Osteocyte (in vitro differentiated cells): ENCODE measurements at places on chromosomes 1 and 21. TPM values are rescaled to one million over a fixed set of nuclear protein-coding genes. Genes with fewer than 3 reads are reported as not detected.

Gene GPR153
- 4.2 and 4.4 TPM in 2 replicates for total RNA-seq

Gene ESRRG
- total RNA-seq = not detected in 2 replicates

Gene HSD17B7
- total RNA-seq = 6.5 and 6.7 TPM in 2 replicates

Gene PCBP3
- total RNA-seq = 7.6 and 9.0 TPM in 2 replicates

Gene WNT2B
- 2.3 TPM in 2 replicates for total RNA-seq

Gene OR2T29
- total RNA-seq = not detected in 2 replicates

DNA sequence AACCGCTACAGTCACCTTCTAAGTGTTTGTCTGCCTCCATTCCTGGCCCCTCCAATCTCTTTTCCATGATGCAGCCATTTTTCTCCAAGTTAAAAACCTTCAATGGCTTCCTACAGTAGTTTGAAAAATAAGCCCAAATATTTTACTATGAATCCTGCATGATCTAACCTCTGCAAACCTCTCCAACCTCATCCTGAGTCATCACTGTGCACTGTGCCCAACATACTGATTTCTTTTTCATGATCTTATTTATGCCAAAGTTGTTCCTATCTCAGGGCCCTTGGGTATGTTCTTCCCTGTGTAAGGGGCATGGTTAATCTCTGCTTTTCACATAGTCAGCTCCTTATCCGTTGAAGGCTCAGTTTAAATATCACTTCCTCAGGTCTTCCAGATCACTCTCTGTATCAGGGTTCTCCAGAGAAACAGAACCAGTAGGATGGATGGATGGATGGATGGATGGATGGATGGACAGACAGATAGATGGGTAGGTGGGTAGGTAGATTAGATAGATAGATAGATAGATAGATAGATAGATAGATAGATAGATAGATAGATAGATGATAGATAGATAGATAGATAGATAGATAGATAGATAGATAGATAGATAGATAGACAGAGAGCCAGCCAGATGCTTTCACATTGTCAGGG, 18.1 kb upstream of the PTPN14 start:
- DNase-seq = no peak

DNA sequence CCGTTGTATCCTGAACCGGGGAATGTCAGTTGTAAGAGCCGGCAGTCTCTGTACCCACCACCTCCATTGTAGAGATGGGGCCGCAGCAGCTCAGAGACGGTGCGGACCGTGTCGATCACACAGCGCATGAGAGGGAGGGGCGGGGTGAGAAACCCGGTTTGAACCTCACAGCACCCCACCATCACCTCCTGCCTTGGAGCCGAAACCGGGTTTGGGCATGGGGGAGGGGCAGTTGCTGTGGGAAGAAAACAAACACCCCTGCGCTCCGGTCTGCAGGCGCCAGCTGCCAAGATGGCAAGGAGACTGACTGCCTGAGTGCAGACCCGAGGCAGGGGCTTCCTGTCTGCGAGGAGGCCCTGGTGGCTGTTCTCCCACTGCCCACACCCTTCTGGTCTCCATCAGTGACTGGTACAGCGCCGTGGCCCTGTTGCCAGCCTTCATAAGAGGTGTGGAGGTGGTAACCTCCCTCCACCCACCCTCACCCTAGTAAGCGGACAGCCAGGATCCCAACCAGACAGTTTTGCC, 69.2 kb upstream of the SSBP3 start:
- DNase-seq = no peak

- DNase-seq = no peak
Observed at GRCh38 chr1:109516872-109517271, 7.3 kb upstream of the AMIGO1 start.

DNA sequence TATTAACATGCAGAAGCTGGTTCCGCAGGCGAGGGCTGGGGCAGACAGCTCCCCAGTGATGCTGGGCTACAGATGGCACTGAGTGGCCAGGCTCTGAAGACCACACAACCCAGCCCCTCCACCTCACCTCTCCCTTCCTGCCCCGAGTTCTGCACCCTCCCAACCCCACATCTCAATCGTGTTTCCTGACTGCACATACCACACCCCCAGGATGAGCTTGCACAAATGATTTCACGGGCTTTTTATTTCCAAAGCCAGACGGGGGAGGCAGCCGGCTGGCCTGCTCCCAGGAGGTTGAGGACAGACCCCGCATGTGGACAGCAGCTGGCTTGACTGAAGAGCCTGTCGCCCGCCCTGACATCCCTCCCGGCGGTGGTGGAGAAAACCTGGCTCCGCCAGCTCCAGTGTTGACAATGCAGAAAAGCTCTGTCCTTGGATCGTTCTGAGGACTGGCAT, 21.4 kb upstream of the ALDH4A1 start:
- DNase-seq = no peak

- no peak for DNase-seq
Observed at GRCh38 chr21:40422896-40423635, 423.9 kb downstream of the DSCAM start.

DNA sequence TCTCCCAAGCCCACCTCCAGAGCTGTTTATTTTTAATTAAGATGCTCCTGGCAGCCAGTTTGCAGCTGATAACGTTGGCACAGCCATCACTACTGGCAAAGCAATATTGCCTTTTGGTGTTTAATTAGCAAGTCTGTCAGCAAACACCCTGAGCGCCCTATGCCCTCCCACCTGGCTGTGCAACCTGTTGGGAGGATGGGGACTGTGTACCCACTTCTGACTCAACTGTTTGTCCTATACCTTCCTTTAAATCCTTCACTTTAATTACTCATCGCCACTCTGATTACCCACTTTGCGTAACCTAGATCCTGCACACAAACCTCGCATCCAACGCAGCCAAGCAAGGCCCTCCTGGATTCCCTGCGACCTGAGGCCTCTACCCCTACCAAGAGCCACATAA, 67.1 kb downstream of the BCAR3 start:
- DNase-seq = no peak

GRCh38 chr1:59432531-59433439, 135.9 kb downstream of the FGGY start:
- no peak for DNase-seq

GRCh38 chr1:48062353-48062752, 65.2 kb upstream of the TRABD2B start:
- no peak for DNase-seq

- DNase-seq = no peak
Observed at GRCh38 chr1:213973129-213973528, 14.6 kb upstream of the PROX1 start.

DNA sequence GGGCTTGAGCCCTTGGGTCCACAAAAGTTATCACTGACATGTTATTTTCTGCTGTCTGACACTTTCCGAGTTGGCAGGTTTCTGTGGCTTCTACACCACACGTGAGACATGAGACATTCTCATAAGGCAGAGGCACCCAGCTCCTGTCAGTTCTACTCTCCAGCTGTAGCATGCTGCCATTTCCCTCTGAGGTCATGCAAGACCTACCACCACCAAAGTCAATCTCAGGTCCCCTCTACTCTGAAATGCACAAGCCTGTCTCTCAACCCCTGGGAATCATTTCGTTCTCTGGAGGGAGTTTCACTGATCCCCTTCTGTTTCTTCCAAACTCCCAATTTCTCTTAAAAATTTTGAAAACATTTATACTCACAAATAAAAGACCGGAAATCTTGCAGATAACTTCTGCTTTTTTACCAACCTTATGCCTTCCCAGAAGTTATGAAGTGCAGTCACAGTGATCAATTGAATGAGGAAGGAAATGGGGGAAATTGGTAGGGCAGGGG, 39.5 kb upstream of the CR2 start:
- no peak for DNase-seq

DNA sequence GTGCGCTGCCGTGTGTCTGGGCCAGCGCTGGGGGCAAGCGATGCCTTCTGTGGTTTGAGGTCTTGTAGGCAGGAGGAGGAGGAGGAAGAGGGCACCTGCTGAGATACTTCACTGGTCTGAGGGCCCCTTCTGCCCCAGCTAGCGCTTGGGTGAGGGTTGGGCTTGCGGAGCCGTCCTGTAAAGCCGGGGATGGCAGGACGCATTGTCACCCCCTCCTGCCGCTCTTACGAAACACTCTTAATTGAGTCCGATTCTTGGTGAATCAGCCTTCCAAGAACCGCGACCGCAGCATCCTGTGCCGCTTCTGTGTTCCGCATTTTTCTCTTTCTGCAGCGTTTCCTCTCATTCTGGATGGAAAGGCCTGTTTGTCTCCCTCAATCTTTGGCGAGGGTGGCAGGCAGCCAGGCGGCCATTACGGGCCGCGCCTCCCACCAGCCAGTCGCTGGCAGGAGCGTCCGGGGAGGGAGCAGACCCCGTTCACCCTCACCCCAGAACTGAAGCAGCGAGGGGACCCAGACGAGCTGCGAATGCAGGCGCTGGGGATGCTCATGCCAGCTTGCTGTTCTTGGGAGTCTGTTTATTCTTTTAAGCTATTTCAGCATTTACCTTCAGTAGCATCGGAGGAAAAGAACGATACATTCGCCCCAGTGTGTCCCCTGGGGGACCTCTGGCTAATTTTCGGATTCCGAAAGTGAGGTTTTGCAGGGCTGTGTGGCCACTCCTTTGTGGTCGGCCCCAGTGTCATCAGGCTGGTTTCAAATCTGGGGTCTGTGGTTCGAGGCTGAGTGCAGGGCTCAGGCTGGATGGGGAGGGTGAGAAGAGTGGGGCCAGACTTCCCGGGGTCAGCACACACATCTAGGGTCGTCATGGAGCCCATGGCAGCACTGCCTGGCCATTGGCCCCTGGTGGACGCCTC, 62.7 kb downstream of the SKI start:
- no peak for DNase-seq

DNA sequence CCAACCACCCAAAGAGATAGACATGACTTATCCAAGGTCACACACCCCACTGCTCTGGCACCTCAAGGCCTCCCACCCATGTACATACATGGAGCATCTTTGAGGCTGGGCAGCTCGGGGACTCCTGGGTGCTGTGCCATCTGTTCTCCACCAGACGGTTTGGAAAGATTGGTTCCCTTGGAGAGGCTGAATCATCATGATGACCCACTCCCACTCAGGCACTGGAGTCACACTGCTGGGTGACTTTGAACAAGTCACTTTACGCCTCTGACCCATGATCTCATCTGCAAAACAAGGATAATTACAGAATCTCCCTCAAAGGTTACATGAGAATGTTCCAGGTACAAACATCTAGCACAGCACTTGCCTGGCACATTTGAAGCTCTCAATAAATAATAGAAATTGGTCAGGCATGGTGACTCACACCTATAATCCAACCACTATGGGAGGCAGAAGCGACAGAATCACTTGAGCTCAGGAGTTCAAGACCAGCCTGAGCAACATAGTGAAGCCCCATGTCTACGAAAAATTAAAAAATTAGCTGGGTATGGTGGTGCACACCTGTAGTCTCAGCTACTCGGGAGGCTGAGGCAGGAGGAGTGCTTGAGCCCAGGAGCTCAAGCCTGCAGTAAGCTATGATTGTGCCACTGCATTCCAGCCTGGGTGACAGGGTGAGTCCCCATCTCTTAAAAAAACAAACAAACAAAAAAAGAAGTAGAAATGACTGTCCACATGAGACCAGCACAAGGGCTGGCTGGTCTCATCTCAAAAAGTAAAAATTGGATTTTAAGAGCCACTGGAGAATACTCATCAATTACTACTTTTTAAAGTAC, 74.9 kb downstream of the RRAGC start:
- DNase-seq = no peak

- DNase-seq = no peak
Observed at GRCh38 chr1:9235096-9235459, 504 bp downstream of the H6PD start.

- DNase-seq = no peak
Observed at GRCh38 chr1:240526312-240526711, 85.6 kb downstream of the GREM2 start.

DNA sequence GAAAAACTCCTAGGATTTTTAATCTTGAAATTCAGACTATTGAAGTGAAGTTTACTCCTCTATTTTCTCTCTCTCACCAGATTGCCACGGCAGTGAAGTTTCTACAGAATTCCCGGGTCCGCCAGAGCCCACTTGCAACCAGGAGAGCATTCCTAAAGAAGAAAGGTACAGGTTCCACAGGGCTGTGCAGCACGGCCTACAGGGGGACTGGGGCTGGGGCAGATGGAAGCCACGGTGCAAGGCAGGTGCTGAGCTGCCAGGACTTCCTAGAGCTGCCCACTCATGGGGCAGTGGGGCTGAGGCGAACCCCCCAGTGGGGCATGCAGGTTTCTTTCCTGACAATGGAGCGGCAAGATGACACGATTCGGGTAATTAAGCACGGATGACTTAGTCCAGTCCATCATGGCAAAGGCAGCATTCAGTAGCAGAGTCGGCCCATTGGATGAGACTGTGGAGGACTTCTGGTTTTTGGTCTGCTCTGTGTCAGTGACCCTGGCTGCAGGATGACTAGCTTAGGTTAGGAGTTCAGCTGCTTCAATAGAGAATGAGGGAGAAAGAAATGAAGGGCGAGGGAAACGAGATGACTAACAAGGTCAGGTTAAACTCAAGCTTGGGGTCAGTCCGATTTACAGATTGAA, 61.5 kb downstream of the PEX14 start:
- no peak for DNase-seq

- no peak for DNase-seq
Observed at GRCh38 chr1:203308328-203308922, 3.1 kb downstream of the BTG2 start.

GRCh38 chr1:165629848-165630628, 996 bp upstream of the MGST3 start:
- no peak for DNase-seq

GRCh38 chr1:195251900-195252299, 1356.3 kb downstream of the KCNT2 start:
- no peak for DNase-seq

- DNase-seq = peak; percentile 70
Observed at GRCh38 chr1:53366901-53367502, 39.1 kb upstream of the LRP8 start.

DNA sequence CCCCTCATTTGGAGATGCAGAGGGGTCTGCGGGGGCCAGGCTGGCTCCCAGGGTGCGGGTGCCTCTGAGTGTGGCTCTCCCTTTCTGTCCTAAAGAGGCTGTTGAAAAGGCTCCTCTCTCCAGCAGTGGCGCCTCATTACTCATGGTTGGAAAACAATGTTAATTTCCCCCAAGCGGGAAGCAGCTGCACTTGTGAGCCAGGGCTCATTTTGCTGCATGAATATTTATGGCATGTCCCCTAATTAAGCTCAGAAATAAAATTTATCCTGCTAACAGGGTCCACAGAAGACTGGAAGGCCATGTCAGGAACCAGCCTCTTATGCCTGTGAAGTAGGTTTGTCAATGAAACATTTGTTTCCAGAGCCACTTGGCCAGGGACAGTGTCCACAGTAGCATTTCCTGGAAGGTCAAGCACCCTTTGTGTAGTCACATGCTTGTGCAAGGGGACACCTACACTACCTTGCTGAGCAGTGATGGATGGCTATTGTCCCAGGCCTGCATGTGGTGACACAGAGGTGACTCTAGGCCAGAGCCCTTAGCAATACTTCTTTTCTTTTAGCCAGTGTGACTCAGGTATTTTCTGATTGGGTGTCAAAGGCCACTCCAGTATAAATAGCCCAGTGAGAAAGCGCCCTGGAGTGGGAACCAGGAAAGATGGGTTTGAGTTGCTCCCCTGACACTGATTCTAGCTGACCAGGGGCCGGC, 259.0 kb downstream of the FOXD2 start:
- no peak for DNase-seq

- no peak for DNase-seq
Observed at GRCh38 chr1:13770743-13771142, 70.8 kb downstream of the PRDM2 start.
